ENCODE measurements at places on chromosomes 5 and 9.

GRCh38 chr5:124176692-124177091 is 569.7 kb downstream of the ZNF608 start:
- DNase-seq: no peak

- no peak for DNase-seq
Observed at GRCh38 chr9:438961-439768, 224.5 kb downstream of the DOCK8 start.

DNA sequence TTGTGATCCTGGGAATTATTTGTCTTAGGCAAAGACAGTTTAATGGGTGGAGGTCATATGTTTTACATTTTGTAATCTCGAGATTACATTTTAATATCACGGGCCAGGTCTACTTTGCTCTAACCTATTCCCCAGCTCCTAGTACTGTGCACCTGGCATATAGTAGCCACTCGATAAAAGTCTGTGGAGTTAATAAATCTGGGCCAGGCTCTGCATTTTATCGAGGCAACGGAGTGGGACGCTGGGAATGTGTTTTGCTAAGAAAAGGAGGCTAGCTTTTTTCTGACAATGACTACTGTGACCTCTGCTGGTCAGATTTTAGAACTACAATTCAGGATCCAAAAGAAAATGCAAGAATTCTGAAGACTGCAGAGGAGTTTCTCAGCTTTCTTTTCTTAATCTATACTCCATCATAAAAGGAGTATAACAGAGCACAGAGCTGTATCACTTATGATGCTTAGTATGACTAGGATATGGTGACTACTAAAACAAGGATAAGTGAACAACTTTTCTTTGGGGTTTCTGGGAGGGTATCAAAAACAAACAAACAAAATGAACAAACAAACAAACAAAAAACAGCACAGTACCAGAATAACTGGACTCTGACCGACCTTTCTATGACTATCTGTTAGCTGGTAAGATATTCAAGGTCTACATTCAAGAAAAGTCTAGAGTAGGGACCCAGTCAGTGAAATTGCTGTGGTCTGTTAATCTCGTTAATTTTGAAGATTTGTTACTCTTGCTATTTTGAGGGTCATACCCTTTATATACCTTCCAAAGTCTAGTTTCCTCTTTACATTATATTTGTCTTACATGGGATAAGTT is 46.1 kb upstream of the CER1 start:
- DNase-seq: no peak

GRCh38 chr9:3177936-3178335 is 334.0 kb upstream of the PUM3 start:
- no peak for DNase-seq

GRCh38 chr5:36366883-36367282 is 65.2 kb upstream of the RANBP3L start:
- DNase-seq: no peak

- DNase-seq: no peak
Observed at GRCh38 chr9:137006116-137007003, 10.0 kb upstream of the CLIC3 start.

DNA sequence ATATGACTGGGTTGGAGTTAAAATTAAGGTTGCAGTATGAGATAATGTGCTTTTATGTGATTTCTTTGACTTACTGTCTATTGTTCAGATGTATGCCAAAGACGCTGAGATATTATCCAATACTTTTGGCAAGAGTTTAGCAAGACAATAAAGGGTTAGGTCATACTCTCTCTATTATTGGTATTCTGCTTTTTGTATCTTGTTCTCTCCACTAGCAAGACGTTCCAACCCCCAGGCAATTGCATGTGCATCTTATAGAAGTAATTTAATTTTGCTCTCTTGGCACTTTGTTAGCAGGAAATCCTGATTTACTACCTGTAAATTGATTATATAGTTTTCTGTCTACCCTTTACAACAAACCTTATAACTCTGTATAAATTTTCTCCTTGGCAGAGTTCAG is 1093.6 kb downstream of the CDH9 start:
- DNase-seq: no peak

- DNase-seq: no peak
Observed at GRCh38 chr9:13033959-13034693, 245.4 kb downstream of the MPDZ start.

DNA sequence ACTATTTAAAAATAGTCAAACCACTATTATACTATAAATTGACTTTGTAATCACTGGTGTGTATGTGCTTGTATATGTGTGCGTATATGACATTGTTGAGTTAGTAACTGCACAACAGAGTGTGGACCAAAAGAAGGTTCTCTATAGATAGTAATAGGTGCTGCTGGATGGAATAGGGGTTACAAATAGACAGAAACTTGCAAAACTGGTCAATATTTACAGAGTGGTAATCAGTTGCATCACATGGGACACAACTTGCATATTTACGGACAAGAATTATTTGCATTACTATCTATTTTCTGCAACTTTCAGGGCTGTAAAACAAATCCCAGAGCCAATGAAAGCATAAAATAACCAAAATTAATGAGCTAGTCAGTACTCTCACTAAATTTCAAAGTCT is 42.4 kb downstream of the TNFSF8 start:
- no peak for DNase-seq

- no peak for DNase-seq
Observed at GRCh38 chr5:81534441-81534840, 140.5 kb upstream of the ACOT12 start.

DNA sequence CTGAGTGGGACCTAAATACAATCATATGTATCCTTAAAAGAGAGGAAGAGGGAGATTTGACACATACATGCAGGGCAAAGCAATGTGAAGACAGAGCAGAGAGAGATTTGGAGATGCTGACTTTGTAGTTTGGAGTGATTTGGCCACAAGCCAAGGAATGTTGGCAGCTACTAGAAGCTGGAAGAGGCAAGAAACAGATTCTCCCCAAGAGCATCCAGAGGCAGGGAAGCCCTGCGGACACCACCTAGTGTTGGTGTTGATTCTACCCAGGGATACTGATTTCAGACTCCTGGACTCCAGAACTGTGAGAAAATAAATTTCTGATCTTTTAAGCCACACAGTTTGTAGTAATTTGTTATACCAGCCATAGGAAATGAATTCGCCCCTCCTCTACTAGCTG is 64.9 kb upstream of the OSMR start:
- no peak for DNase-seq

DNA sequence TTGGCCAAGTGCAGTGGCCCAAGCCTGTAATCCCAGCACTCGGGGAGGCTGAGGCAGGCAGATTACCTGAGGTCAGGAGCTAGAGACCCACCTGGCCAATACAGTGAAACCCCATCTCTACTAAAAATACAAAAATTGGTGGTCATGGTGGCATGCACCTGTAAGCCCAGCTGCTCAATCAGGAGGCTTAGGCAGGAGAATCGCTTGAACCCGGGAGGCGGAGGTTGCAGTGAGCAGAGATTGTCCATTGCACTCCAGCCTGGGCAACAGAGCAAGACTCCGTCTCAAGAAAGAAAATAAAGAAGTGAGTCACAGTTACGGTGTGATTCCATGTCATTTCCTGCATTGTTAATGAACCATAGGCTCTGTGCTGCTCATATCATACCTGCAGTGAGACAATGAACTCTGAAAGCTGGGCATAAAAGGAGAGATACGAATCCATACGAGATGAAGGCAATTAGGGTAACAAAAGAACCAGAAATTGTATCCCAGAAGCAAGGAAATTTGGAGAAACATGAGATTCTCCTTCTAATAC is 44.6 kb downstream of the TIMD4 start:
- no peak for DNase-seq

GRCh38 chr5:18420711-18421110 is 786.5 kb downstream of the TAF11L14 start:
- DNase-seq: no peak

Data from esophagus squamous epithelium (tissue), 5 donors.